Astrocyte of the cerebellum (primary cell): ENCODE measurements at places on chromosomes 5 and 9.

DNA sequence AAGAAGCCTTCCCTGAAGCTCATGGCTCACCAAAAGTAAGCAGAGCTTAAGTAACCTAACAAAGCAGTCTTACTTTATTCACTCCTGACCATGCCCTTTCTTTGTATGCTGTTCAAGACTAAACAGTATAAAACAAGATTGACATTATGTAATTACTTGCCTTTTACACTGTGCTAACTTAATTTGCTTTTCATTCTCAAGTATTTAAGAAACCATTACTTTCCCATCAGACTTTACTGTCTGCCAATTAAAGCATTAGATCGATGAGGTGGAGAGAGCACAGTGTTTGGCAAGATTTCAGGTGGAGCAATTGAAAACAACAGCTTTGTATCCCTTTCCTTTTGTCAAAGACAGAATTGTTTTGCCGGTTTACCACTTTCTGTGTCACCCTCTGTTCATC is 98.2 kb downstream of the RORB start:
- no peak for DNase-seq

DNA sequence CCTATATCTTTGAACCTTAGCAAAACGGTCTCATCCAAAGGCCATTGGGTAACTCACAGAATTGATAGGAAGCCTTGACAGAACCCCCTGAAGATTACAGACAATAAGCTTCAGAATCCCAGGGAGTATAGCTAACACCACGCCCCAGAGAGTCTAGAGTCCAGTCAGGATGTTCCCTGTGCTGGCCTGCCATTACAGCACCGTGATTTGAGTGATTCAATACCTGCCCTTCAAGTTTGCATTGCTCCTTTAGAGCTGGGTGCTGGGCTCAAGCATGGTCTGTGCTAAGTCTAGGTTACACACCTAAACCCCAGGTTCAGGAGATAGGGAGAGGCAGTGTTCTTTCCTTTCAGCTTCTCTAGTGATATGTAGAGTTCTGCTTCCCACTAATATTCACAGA is 90.5 kb downstream of the RASEF start:
- no peak for DNase-seq

DNA sequence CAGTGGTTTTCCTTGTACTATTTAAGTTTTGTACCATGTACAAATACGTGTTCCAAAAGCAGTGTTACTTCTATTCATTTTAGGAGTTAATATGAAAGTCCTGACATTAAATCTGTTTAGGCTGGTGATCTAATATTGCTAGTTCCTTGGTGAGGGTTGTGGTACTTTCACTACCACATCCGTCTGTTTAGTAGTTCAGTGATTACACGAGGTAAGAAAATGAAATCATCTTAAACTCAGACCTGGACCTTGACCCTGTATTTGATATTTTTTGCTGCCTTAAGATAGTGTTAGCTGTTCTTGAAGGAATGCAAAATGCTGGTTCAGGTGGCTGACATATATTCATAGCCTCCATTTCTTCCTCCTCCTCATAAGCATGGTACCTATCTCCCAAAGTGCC is 50.3 kb downstream of the MTAP start:
- no peak for DNase-seq

GRCh38 chr9:133188006-133188842 is 20.8 kb downstream of the OBP2B start:
- no peak for DNase-seq

- no peak for DNase-seq
Observed at GRCh38 chr5:10411336-10411735, 30.3 kb upstream of the ROPN1L start.
